ENCODE measurements at places on chromosomes 5 and 9.

DNA sequence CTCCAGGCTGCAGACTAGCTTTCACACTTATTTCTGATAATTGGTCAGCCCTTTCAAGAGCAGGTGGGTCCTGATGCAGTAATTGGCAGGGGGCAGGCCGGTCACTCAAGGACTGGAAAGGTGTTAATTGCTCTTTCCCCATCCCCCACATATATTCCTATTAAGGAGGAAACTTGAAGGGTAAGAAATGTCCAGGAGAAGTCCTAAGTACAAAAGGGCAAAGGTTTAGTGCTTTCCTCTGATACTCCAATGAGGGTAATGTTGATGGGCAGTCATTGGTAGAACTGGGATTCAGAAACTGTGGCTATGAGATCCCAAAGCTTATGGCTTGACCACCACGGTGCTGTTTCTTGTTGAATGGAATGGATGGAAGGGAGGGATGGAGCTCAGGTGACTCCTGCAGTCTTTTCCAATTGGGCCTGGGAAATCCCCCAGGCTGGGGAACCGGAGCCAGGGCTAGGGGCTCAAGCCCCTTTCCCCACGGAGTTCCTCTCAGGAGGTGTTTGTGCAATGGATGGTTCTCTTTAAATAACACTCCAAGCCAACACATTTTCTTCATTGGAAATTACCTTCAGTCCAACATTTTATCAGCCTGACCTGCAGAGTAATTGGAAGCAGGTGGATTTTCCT, 103.2 kb upstream of the ALDH1B1 start:
- no peak for DNase-seq

DNA sequence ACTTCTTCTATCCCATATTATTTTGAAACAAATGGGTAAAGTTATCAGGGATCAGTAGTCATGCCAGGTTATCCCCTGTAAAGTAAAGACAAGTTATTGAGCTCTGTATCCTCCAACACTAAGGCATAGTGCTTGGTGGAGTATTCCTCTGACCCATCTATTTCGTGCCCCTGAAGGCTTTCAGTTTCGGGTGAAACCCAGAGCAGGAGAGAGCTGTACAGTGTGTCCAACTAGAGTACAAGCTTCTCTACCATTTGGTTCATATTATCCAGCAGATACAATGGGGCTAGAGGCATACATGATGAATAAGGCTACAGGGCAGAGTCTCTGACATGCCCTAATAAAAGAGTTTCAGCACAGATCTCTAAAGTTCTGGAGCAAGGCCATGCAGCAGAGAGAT, 3.2 kb upstream of the SLC22A4 start:
- no peak for DNase-seq

DNA sequence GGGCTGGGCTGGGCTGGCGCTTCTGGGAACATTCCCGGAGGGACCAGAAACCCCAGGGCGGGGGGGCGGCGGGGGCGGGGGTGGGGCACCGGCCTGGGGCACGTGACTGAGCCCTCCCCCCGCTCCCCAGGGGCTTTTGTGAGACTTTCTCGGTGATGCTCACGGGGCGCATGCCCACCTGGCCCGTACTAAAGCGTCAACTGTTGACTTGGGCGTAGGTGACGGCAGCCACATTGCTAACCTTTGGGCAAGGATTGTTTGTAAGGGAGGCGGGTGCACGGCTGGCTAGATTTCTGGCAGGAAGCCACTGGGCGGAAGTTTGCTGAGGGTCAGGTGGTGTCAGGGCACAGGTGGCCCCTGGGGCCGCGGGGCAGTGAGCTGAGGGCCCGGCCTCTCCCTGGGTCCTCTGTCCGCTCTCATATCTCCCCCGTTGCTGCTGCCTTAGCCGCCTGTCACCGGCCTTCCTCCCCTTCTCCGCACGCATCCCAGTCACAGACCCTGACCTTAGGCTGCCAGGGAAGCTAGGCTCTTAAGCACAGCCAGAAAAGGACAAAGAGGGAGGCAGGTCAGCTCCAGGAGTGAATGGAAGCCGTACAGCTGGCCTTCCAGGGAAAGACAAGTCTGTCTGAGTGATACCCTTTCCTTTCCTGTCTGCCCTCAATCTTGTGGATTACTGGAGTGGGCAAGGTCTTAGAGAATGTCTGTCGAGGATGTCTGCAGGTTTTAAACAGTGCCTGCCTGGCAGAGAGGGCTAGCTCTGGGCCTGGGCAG, 812 bp downstream of the CACFD1 start:
- DNase-seq = no peak

DNA sequence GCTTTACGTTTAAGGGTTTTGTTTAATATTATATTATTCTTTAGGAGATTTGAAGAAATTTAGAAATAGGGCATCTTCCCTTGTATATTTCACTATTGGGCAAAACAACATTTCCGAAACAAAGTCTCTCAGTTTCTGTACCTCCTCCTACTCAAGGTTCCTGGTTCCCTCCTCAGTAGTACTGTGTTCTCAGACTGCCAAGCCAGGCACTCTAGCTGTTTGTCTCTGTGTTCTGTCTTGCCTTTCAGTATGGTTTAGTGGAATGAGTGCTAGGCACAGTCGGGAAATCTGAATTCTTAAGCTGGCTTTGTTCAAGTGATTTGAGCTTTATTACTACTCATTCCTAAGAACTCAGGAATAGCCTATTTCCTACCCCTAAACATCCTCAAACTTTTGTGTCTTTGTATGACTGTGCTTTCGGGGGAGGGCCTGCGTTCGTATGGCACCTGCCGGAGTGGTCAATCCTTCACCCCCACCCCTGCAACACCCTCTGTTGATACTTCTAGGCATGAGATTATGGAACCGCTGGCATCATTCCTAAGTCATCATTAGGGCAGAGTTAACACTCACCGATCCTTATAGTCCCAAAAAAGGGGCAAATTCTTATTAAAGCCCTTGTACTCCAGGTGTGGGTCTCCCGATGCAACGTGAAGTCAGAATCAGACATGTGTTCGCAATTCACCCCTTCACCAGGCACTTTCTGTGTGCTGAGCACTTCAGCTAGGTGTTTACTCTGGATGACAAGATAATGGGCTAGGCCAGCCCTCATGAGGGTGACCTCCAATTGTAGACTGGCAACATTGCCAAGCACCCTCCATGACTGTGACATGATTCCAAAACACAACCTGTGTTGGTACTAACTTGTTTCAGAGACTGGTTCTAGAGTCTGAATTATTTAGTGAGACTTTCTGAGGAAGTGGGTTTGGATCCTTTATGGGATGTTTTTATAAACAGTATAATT, 24.5 kb downstream of the SNX18 start:
- DNase-seq = no peak

- DNase-seq = no peak
Measured at GRCh38 chr5:77893225-77893860, 117.2 kb upstream of the TBCA start.

DNA sequence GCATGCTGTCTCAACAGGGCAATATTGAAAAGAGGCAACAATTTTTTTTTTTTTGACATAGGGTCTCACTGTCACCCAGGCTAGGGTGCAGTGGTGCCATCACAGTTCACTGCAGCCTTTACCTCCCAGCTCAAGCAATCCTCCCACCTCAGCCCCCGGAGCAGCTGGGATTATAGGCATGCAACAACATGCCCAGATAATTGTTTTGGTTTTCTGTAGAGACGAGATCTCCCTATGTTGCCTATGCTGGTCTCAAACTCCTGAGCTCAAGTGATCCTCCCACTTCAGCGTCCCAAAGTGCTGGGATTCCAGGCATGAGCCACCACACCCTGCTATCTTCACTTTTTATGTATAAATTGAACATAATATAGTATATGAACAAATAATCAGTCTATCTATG, 47.6 kb downstream of the PRELID2 start:
- DNase-seq = no peak

DNA sequence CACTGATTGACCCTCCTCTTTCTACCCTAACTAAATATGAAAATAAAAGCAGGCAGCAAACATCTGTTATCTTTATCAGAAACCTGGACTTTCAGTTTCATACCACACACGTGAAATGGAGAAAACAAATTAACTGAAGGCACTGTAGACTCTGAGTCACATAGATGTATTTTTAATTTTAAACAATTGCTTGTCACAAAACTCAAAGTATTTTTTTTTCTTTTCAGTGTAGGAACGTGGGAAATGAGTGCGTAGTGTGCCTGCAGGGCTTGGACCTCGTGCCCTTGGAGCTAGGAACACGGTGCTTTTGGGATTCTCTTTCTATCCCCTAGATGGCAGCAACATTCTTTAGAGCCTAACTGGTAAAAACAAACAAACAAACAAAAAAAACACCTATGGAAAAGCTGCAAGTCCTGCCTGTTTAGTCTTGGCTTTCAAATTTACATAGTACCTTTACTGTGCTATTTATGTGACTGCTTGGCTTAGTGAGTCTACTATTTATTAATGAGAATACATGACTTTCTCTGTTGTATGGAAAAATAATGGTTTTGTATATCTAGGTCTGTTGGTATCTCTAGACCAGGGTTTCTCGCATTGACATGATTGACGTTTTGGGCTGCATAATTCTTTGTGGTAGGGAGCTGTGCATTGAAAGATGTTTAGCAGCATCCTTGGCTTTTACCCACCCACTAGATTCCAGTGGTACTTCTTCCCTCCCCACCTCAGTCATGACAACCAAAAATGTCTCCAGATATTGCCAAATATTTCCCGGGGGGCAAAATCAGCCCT, 16.8 kb upstream of the ACTBL2 start:
- DNase-seq = no peak

DNA sequence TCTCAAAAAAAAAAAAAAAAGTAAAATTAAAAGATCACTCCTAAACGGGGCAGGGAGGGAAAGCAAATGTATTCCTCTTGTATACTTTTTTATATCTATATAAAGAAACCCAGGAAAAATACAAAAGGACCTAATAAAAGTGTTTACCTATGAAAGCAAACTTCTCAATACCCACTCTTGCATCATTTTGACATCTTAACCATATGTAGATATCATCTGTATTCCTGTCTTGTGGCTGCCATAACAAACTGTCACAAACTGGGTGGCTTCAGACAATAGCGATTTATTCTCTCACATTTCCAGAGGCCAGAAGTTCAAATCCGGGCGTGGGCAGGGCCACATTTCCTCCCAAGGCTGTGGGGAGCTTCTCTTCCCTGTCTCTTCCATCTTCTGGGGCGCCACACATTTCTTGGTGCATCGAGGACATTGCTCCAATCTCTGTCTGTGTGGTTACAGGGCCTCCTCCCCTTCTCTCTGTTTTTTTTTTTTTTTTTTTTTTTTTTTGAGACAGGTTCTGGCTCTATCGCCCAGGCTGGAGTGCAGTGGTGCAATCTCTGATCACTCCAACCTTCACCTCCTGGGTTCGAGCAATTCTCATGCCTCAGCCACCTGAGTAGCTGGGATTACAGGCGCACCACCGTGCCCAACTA, 58.4 kb upstream of the IL17B start:
- DNase-seq = no peak

DNA sequence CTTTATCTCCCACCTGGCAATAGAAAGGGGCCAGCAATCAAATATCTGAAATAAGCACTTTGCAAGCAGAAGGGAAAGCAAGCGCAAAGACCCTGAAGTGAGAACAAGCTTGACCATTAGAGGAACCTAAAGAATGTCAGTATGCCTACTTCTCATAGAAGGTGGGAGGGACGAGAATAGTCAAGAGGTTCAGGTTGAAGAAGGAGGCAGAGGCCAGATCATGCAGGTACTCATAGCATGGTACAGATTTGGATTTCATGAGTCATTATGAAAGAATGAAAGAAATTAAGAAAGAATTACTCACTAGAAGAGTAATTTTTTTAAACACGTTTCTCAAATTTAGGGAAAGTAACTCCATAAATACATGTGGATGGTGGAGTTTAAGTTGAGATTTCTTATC, 33.7 kb downstream of the MCTP1 start:
- no peak for DNase-seq

DNA sequence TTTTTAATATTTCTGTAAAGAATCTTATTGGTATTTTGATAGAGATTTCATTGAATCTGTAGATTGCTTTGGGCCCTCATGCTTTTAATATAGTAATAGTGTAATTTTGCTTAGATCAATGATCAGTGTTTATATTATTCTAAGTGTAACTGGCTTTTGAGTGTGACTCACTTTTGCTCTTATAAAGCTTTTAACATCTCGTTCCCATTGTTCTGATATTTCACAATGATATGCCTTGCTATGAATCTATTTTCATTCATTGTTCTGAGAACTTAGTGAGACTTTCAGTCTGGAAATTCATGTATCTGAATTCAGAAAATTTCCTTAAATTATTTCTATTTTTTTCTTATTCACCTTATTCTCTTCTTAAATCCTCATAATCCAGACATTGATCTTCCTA, 13.5 kb upstream of the MAMDC2 start:
- no peak for DNase-seq

DNA sequence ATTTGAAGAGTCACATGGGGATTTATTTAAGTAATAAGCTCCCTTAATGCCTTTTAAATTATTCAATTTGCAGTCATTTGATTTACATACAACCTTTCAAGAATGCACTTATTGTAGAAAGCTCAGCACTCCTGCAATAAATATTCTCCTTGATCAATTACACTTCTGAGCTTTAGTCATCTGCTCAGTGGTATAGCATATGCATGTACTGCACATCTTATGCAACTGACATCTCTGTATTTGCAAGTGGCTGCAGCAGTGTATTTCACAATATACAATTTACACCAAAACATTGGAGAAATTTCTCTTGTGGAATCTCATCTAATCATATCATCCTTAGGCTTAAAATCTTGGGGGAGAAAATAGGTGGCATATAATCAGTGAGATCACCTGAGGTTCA, 325.7 kb downstream of the SLF1 start:
- DNase-seq = no peak

DNA sequence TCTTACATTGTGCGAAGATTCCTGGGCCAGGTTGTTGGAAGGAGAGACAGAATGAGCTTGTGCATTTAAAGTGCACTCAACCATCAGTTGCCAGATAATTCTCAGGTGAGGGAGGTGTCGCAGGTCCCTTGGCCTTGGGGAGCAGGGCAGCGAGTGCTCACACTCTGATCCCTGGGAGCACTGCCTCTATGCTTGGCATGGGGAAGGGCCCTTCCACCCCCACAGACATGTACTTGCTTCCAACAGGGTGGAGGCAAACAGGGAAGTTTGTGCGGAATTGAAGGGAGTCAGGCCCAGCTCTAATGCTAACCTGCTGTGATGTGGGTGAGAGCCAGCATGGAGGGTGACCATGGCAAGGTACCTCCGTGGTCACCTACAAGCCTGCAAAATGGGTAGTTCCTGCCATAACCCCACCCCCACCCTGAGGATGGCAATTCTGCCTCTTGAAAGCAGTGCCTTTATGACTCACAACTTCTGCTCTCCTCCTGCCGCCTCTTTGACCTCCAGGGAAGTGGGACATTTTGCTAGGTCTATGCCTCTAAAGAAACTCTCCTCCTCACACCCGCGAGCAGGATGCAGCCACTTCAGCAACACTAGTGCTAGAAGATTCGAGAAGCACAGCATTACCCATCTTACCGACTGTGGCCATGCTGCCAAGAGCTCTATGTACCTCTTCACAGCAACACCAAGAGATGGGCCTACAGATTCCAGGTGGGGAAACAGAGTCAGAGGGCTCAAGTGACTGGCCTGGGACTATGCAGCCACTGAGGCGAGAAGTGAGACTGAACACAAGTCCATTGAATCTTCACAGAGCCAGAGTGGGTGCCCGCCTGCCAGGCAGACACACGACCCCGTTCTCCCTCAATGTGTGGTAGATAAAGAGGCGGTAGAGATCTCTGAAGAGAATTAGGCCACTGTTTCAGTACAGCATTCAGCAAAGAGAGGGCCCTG, 22.1 kb upstream of the SLC25A51 start:
- DNase-seq = no peak

Measured in stimulated activated CD8-positive, alpha-beta memory T cell treated with anti-CD3 and anti-CD28 coated beads, Interleukin-4, amount 100 ng/mL, for 48 hours (primary cell).